Substantia nigra (tissue), 51 donors: ENCODE measurements at places on chromosomes 4 and X.

DNA sequence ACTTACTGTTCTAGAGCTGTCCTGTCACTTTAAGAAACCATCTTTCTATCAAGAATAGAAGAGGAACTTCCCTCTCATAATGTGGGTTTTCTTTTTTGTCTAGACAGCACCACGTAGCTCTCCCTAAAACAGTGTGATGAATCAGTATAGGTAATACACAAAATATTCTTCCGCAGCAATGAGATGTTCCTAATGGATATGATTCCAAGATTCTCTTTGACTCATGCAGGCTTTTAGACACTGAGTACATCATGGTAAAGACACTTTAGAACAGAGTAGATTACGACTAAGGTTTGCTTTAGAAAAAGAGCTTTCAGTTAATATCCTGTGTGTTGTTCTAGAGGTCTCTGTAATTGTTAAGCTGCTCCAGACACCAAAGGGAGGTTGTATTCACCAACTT, 69.8 kb downstream of the PTTG2 start:
- DNase-seq, result no peak

DNA sequence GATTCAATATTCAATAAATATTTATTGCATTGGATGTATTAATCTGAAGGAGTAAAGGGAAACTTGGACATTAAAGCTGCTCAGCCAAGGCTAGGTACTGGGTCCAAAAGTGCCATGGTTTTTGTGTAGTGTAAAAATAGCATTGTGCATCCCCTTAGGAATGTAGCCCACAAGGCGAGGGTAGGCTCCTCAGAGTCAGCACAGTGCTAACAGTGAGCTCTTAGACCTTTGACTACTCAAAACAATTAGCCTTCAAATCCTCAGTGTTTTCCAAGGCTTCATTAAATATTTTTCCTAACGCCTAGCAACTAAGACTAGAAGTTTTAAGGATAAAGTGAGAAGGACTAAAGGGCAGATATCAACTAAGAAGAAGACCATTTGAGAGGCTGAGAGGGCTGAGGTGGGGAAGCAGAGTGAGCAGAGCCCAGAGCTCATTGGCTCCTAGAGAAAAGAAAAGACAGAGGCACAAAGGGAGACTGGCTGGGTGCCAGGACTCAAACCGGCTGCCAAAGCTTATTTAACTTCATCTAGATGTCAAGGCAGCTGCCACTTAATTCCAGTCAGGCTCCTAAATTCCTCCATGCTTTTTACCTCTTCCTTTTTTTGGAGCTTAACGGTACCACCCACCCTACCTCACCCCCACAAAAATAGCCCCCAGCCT, 17.0 kb downstream of the PRKG2 start:
- DNase-seq, result no peak

DNA sequence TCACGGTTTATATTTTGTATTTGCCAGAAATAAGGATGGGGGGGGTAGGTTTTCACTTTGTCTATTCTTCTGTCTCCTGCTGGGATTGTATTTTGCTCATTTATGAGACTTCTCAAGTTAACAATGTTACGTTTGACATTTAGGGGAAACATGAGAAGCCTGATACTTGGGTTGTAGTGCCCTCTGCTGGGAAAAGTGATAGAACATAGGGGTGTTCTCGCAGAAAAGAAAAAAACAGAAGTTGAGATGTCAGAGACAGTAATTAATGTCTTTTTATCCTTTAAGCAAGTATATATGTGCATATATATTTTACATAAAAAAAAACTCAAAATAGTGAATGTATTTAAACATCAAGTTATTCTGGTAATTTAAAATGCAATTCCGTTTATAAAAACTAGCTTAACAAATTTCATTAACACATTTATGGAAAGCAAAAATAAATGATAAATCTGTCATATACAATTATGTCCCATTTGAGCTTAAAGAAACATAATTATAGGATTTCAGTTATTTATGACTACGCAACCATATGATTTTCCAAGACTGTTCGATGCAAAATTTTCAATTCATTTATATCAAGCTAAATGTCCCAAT, 46.0 kb upstream of the TMPRSS11F start:
- DNase-seq, result no peak

GRCh38 chr4:155616117-155616516, 50.5 kb upstream of the GUCY1A1 start:
- no peak for DNase-seq
